ENCODE measurements at places on chromosomes 6 and 20. TPM values are rescaled to one million over a fixed set of nuclear protein-coding genes. Genes with fewer than 3 reads are reported as not detected.

The KCNQ5 gene
- under 0.01 TPM for total RNA-seq

The LY6G6C gene
- total RNA-seq: not detected

The JPH2 gene
- total RNA-seq: 0.38 TPM

The PDE7B gene
- 28.1 TPM for total RNA-seq

The CALHM5 gene
- total RNA-seq: 7.8 TPM

The ALDH5A1 gene
- total RNA-seq: 0.98 TPM

The FABP7 gene
- total RNA-seq: not detected

The KIAA1755 gene
- 0.19 TPM for total RNA-seq

The CCN6 gene
- not detected for total RNA-seq

The FOXP4 gene
- 7.8 TPM for total RNA-seq

The FLRT3 gene
- total RNA-seq: 0.96 TPM

The NKAIN4 gene
- total RNA-seq: not detected

The SAMD3 gene
- total RNA-seq: not detected

The PNPLA1 gene
- total RNA-seq: not detected

The OPRL1 gene
- 1.3 TPM for total RNA-seq

All from vein endothelial cell (primary cell).